Femur (tissue), 1 donor: ENCODE measurements at places on chromosomes 1 and 21.

GRCh38 chr1:2983319-2983705 is 38.0 kb upstream of the ACTRT2 start:
- DNase-seq: no peak

DNA sequence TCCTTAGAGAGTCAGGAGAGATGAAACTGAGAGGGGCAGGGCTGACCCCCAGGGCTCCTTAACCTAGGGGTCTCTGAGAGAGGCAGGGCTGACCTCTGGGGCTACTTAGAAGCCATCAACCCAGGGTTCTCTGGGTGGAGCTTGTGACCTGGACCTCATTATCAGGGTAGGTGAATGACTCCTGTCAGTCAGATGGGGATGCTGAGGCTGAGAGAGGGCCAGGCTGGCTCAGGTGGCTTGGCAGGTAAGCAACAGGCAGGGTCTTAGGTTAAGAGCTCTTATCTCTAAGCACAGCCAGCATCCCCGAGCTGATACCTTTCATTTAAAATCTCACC is 160.9 kb downstream of the PTPRU start:
- DNase-seq: no peak

GRCh38 chr1:24910751-24911650 is 19.1 kb downstream of the RUNX3 start:
- DNase-seq: no peak

GRCh38 chr1:27755865-27756264 is 17.2 kb upstream of the STX12 start:
- DNase-seq: no peak

GRCh38 chr1:245043611-245043940 is 111.2 kb upstream of the KIF26B start:
- no peak for DNase-seq

DNA sequence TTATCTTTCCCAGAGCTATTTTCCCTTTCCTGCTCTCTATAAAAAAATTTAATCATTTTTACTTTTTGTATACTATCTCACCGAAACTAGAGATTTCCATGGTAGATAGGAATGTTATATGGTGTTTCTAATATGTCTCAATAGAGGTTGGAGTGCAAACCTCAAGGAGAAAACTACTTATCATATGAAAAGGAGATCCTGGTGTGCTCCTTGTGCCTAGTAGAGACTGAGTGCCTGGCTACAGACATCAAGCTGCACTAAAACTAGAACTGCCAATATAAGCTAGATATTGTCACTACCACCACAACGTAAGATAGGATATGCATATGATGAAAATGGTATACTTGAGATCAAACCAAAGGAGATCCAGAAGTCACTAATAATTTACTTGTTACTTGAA is 67.0 kb downstream of the RGS18 start:
- DNase-seq: no peak

DNA sequence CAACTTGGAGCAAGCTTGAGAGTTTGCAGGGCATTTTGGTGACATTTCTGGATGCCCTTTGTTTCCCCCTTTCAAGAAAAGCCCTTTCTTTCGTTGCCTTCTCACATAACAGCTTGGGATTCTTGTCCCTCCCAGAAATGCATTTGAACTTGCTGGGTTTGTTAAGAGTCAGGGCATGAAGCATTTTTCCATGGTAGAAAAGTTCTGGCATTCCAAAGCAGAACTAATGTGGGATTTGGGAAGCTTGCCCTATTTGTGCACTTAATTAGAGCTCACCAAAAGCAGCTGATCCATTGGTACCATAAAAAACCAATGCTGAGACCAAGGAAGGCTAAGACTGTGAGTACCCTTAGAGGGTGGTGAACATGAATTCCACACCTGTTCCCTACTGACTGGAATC is 99.8 kb upstream of the HOOK1 start:
- DNase-seq: no peak

- no peak for DNase-seq
These were observed 76.8 kb downstream of the FOXJ3 start for GRCh38 chr1:42258218-42258617.

GRCh38 chr21:31195334-31196015 is 148.6 kb downstream of the TIAM1 start:
- no peak for DNase-seq

DNA sequence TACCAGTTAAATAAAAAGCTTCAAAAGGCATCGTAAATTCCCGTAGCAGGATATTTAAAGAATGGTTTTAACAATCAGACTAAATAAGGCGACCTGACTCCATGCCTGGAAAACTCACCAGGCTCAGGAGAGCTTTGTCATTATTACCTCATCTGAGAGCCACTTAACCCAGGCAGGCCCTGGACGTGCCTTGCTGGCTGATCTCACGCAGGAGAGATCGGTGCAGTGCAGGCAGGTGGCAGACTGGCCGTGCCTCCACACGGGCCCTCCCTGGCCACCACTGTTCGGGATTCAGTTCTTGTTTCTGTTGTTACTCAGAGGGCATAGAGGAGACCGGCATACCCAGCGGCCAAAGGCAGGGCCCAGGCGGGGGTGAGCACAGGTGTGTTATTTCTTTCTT is 6.4 kb downstream of the MT1HL1 start:
- no peak for DNase-seq

DNA sequence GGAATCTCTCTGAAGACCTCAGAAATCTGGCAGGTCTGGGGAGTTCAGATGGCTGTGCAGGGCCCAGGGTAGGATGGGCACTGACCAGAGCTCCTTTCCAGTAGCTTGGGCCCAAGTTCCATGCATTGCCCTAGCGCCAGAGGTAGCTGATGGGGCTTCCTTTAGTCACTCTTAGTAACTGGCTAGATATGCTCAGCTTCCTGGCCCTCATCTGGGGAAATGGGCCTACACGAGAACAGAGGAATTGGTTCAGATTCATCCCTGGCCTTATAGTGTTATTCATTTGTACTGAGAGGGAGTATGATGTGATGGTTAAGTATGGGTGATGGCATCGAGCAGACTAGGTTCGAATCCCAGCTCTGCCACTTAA is 15.5 kb upstream of the PSMB2 start:
- DNase-seq: no peak

DNA sequence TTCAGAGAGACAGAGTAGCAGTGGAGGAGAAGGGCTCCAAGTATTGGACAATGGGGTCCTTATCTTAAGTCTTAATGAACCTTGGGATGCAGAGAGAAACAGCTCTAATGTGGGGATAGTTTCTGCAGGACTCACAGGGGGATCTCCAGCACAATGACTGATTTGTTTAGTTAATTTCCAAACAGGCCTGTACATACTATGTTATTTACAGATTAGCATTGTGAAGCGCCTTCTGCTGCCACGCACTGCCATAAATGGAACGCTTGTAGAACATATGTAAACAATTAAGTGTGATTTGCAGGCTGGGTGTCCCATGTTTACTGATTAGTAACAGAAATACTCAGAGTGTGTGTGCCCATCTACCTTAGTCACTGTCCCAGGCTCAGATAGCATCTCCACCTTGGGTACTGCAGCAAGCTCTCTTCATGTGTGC is 56.1 kb downstream of the NTPCR start:
- no peak for DNase-seq
